Glutamatergic neuron (in vitro differentiated cells): ENCODE measurements at places on chromosomes 3 and 15. TPM values are rescaled to one million over a fixed set of nuclear protein-coding genes. Genes with fewer than 3 reads are reported as not detected.

DNA sequence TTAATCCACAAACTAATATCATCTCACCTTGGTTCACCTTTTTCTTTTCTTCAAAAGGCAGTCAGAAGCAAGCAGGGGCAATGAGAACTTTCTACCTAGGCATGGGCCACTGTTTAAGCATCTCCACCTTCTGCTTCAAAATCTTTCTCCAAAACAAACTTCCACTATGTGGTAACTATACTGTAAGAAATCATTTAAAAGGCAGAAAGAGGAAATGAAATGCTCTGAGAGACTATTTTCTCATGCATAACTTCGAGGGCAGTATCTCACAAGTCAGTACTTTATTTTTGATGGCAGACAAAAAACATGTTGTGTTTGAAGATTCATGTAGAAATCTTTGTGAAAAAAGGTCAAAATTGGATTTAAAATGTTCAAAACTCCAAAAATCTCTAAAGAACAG lies 419.7 kb downstream of the ZBTB20 start:
- no peak overlapping the region for H3K4me3 ChIP-seq
- H3K4me1 ChIP-seq, result no peaks in the 10 kb centered on the region
- no peak overlapping the region for H3K27ac ChIP-seq
- H3K27me3 ChIP-seq, result no peaks in the 10 kb centered on the region
- H3K36me3 ChIP-seq, result no peaks in the 10 kb centered on the region

DNA sequence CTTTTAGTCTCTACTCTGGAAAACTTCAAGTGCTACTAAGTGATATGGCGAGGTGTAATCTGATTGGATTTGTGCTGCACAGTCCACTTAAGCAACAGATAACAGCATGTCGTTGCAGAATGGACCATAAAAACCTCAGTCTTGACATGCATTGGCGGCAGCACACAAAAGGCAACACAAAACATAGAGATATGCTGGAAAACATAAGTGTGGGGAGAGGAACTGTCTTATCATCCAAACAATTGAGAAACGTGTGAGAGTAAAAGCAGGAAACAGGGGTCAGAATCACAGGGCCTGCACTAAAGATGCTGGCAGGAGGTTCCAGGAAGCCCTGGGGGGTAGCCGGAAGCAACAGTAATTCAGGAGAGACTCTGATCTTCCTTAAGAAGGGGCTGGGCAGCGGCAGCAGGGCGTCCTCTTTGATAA lies 82.1 kb downstream of the CGNL1 start:
- no peak overlapping the region for H3K27ac ChIP-seq
- H3K4me3 ChIP-seq, result no peak overlapping the region
- no peak for DNase-seq
- no peaks in the 10 kb centered on the region for H3K36me3 ChIP-seq
- H3K4me1 ChIP-seq, result no peaks in the 10 kb centered on the region

DNA sequence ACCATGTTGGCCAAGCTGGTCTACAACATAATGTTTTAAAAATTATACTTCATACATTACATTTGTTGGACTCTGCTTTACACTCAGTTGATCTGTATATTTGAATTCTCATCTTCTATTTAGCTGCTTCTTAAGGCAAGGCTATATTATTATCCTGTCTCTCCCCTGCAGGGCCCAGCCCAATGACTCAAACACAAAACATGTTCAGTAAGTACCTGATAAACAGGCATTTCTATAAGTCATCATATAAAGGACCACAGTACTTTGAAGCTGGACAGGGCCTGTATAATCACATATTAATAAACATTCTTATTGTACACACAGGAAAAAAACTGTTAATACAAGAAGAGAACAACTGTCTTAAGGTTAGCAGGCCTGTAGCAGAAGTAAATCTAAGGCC lies 36.2 kb downstream of the NGLY1 start:
- H3K27me3 ChIP-seq, result peaks cover 2% of the 10 kb centered on the region
- H3K36me3 ChIP-seq, result peaks cover 6% of the 10 kb centered on the region
- H3K27ac ChIP-seq, result no peak overlapping the region
- H3K4me1 ChIP-seq, result peaks cover 28% of the 10 kb centered on the region
- H3K4me3 ChIP-seq, result no peak overlapping the region

- H3K4me1 ChIP-seq, result peaks cover 51% of the 10 kb centered on the region
- H3K27ac ChIP-seq, result no peak overlapping the region
Observed at GRCh38 chr3:150105025-150105424, 134.3 kb upstream of the PFN2 start.

Gene ZPLD1
- not detected for total RNA-seq

DNA sequence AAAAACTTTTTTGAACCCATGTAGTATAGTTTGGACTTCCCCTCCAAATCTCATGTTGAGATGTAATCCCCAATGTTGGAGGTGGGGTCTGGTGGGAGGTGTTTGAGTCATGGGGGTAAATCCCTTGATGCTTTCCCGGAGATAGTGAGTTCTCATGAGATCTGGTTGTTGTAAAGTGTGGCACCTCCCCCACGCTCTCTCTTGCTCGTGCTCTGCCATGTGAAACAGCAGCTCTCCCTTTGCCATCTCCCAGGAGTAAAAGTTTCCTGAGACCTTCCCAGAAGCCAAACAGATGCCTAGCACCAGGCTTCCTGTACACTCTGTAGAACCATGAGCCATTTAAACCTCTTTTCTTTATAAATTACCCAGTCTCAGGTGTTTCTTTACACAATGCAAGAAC lies 16.0 kb upstream of the RNU6-1 start:
- H3K4me1 ChIP-seq, result peaks cover 14% of the 10 kb centered on the region
- no peak overlapping the region for H3K27ac ChIP-seq
- H3K27me3 ChIP-seq, result no peaks in the 10 kb centered on the region
- no peak overlapping the region for H3K4me3 ChIP-seq
- H3K36me3 ChIP-seq, result no peaks in the 10 kb centered on the region
